Mesenchymal stem cell (in vitro differentiated cells and primary cell): ENCODE measurements at places on chromosomes 1 and 21.

- DNase-seq: no peak
Observed at GRCh38 chr1:66183400-66183799, 350.6 kb upstream of the SGIP1 start.

GRCh38 chr1:33348676-33349080 is 27.8 kb upstream of the A3GALT2 start:
- no peak for DNase-seq

GRCh38 chr1:221371705-221372104 is 370.2 kb downstream of the DUSP10 start:
- no peak for DNase-seq

GRCh38 chr1:161054805-161055204 is 9.0 kb upstream of the USF1 start:
- DNase-seq: no peak

- peak; percentile 51 for DNase-seq
Observed at GRCh38 chr1:92797297-92797696, 12.4 kb upstream of the EVI5 start.

DNA sequence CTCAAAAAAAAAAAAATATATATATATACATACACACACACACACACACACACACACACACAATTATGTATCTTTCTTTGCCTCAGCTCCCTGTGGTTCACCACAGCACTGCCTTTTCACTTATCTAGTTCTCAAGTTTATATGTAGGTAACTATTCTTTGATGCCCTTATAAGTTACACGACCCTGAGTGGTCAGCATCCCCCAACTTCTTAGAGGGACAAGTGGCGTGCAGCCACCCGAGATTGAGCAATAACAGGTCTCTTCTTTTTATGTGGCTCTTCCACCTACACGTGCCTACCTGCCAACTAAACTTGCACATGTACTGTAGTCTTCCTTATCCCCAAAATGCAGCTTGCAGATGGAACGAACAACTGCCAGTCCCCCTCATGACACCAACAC is 120.8 kb downstream of the GABPA start:
- DNase-seq: no peak

- DNase-seq: peak; percentile 12
Observed at GRCh38 chr1:225685476-225686176, 32.7 kb upstream of the ENAH start.

GRCh38 chr1:23807453-23807852 is 6.9 kb upstream of the GALE start:
- DNase-seq: no peak

DNA sequence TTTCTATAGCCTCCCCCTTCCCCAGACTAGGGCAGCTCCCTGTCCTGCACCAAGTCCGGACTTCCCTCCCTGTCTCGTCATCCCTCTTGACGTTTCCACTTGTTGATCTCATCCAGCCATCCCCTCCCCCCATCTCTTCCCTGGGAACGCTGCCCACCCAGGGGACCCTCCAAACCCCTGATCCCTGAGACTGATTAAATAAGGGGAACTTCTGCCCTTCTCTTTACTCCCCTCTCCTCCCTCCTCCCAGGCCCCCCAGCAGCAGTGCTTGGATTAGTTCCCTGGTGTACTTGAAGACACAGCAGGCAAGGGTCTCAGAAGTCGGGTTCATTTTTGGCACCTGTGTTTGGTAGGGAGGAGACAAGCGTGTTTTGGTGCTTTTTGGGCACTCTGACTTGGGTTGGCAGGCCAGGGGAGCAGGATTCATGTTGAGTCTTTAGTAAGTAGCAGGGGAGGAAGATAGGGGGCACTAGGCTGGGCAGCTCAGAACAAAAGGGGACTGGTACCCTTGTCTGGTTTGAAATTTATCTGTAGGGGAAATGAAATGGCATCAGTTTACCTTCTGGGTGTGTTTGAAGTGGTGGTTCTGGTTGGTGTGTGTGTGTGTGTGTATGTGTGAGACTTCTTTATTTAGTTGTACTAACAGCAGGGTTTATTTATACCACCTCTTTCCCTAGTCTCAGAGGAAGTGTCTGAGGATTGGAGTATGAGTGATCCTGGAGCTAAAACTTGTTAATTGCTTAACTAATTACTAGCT is 11.1 kb downstream of the VANGL2 start:
- no peak for DNase-seq

DNA sequence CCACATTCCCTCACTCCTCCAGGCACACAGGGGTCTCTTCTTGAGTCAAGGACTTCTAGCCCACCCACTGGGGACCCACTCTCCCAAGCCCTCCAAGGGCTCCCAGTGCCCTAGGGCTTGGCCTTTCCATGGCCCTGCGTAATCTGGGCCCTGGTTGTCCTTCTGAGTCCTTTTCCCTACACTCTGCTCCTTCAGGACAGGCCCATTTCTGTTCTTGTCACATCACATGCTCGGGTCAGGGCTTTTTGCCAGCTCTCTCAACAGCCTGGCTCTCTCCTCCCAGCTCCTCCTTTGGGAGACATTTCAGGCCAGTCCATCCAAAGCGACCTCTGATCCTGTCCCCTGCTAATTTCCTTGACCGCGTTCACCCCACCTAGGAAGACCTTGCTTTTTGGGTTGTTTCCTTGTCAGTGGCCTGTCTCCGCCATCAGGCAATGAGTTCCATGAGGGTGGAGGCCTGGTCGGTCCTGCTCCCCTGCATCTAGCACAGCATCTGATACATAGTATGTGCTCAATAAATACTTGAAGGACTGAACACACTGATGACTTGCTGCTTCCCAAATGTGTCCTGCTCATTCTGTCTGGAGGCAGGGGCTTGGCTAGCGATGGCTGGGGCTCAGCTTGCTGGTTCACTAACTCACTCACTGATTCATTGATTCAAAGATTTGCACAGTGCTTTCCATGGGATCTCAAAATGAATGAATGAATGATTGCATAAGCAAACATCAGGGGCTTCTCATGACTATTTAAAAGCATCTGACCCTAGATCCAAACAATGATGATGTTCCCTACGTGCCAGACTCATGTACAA is 44.8 kb downstream of the DHRS3 start:
- no peak for DNase-seq

DNA sequence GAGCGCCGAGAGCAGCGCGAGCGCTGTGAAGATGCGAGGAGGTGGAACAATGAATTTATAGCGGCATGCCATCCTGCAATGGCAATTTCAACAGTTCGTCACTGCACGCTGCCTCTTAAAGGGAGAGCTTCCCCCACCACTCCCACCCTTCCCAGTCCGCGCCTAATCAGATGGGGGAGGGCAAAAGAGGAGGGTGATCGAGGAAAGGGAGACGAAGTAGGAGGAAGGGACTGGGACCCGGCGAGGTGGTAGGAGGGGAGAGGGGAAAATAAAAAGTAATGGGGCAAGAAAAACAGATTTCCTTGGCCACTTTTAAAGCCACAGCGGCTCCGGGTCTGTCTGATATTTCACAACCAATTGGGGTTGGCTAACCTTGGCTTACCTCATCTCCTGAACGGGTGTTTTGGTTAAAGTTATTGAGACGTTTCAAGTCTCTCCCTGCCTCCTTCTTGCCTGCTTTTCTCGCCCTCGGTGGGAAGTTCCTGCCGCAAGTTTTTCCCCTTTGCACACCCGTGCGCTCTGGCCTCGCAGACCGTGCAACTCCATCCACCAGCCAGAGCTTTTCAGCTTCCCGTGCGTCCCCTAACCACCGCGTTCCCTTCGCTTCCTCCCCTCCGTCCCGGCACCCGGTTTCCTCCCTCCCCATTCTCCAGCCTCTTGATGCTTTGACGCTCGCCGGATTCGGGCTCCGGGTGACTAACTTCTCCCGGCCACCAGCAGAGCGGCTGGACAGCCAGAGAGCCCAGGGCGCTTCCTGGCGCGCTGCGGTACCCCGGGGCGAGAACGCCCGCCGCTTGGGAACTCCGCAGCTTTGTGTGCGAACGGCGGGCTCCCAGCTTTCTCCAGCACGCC is at the start of gene ADAMTS5:
Gene ADAMTS5 (minus strand): TSS at position 27 of the 852 bp plus-strand sequence. CDS start 697 bp downstream, outside the sequence.
- peak; percentile 88 for DNase-seq

- DNase-seq: no peak
Observed at GRCh38 chr1:61424382-61424781, 300.6 kb downstream of the TM2D1 start.

DNA sequence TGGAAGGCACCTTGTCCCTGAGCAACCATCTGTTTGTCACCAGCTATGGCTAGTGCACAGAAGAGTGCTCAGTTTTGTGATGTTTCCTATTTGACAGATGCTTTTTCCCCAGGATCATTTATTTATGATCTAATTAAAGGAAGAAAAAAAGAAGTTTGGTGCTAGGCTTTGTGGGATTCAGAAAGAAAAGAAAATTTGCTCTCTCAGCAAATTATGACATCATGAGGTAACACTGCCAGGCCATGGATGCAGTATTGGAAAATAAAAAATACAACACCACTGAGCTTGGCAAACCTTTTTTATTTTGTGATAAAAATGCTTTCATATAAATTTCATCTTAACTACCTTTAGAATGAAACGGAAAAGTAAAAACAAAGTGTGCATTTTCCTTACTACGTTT is 15.5 kb upstream of the ADAM30 start:
- no peak for DNase-seq

GRCh38 chr1:118828038-118828437 is 160.1 kb downstream of the TBX15 start:
- no peak for DNase-seq

DNA sequence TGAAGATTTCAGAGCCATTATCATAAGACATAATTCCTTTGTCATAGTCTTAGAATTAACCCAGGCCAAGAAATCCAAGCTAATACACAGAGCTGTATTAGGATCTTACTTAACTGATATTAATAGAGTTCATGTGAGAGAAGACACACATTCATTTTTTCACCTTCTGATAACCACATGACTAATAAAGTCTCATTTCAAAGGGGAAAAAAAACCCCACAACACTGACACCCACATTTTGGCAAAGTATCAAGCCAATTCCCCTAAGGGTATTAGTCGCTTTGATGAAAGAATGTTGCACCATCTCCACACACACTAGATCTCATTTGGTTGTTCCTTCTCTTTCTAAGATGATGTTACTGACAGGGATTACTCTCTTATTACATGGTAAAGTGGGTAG is 344.4 kb upstream of the ESRRG start:
- no peak for DNase-seq

GRCh38 chr1:219587801-219588561 is 24.9 kb downstream of the ZC3H11B start:
- peak; percentile 30 for DNase-seq

GRCh38 chr1:221782477-221782876 is 40.6 kb upstream of the DUSP10 start:
- DNase-seq: peak; percentile 39

DNA sequence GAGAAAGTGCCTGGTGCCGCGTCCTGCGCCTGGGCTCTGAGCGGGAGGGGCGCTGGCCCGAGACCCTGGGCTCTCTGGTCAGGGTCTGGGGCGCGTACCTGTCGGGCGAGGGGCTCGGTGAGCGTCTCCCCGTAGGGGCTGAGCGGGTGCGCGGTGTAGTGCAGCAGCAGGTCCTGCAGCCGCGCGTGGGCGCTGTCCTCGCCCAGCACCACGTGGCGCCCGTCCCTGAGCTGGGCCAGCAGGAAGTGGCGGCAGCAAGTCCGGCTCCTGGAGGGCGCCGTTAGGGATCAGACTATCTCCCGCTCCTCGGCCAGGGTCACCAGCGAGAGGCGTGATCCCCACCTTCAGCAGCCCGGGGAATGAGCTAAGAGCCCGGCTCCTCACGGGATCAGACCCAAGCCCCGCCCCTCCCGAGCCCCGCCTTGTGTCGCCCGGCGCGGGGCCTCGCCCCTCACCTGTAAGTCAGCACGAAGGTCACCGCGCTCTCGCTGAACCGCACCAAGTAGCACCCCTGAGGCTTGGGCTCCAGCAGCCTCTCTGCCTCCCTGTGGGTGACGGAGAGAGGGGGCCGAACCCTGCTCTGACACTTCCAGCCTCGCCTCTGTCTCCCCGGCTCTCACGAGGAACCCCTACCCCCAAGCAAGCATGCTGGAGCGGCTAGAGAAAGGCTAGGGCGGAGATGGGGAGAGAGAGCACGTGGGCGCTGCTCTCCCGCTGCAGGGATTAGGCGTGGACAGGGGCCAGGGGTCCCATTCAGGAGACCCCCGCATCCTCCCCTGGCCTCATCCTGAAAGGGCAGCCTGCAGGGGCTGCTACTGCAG is 2.7 kb downstream of the SH2D2A start:
- peak; percentile 43 for DNase-seq

DNA sequence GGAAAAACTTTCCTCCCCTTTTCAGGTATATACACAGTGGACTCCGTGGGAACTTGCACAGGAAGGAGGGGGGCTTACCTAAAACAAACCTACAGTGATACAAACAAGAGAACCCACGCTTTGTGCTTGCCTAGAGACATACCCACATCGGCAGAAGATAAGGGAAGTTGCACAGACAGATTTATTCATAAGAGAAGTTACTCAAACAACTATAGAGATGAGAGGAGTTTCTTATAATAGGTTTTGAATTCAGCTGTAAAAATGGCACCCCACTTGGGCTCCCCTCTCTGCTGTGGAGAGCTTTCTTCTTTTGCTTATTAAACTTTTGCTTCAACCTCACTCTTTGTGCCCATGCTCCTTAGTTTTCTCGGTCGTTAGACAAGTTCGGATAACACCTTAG is 1.8 kb upstream of the DUSP12 start:
- no peak for DNase-seq

DNA sequence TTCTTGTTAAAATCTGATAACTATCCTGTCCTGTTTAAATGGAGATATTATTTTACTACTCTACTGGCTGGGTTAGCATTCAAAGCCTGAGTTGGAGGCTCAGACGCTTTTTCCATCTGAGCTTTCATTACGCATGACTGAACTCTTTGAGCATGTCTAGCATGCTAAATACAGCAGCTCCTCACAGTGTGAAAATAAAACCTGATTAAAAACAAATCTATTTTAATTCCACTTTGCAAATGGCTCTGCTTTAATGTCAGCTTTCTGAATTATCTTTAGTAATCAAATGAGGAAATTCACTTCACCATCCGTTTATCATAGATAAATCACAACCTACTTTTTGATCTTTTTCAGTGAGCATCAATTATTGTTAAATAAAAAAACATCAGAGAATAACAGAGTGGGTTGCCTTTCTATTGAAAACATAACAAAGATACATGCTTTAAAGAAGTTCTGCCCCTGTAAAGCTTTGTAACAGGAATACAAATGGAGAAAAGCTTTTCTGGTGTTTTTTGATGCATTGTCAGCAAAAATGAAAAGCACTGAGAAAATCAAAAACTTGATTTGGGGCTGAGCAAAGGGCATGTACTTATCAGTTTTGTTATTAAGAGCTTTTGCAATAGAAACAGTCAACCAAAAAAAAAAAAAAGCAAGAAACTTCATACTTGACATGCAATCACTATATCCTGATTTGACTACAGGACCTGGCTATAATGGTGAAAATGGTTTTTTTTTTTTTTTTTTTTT is 3.5 kb upstream of the SPEN start:
- DNase-seq: no peak

GRCh38 chr1:202462342-202463076 is 114.0 kb downstream of the PPP1R12B start:
- DNase-seq: no peak
